Activated CD4-positive, alpha-beta T cell treated with anti-CD3 and anti-CD28 coated beads for 36 hours (primary cell): ENCODE measurements at places on chromosomes 5 and 9. TPM values are rescaled to one million over a fixed set of nuclear protein-coding genes. Genes with fewer than 3 reads are reported as not detected.

GRCh38 chr5:62653001-62653863 is 74.6 kb downstream of the LRRC70 start:
- no peaks in the 10 kb centered on the region for H3K36me3 ChIP-seq
- H3K27me3 ChIP-seq: no peaks in the 10 kb centered on the region
- no peak for DNase-seq
- no peak overlapping the region for H3K27ac ChIP-seq

GRCh38 chr9:104780796-104781395 is 17.0 kb downstream of the NIPSNAP3B start:
- no peak overlapping the region for H3K4me3 ChIP-seq
- H3K27ac ChIP-seq: no peak overlapping the region
- DNase-seq: no peak
- no peaks in the 10 kb centered on the region for H3K36me3 ChIP-seq

- DNase-seq: no peak
- H3K27me3 ChIP-seq: peaks cover 3% of the 10 kb centered on the region
- no peak overlapping the region for H3K27ac ChIP-seq
- H3K36me3 ChIP-seq: no peaks in the 10 kb centered on the region
- H3K4me1 ChIP-seq: peaks cover 4% of the 10 kb centered on the region
These were observed 31.3 kb upstream of the MATR3 start for GRCh38 chr5:139262059-139262741.

- H3K27ac ChIP-seq: no peak overlapping the region
- no peak overlapping the region for H3K4me3 ChIP-seq
- H3K27me3 ChIP-seq: peaks cover 14% of the 10 kb centered on the region
- no peak for DNase-seq
- H3K4me1 ChIP-seq: no peaks in the 10 kb centered on the region
- H3K36me3 ChIP-seq: no peaks in the 10 kb centered on the region
These were observed 19.0 kb downstream of the DAB2IP start for GRCh38 chr9:121670431-121670830.

- DNase-seq: no peak
- H3K4me1 ChIP-seq: no peaks in the 10 kb centered on the region
- H3K36me3 ChIP-seq: no peaks in the 10 kb centered on the region
These were observed 14.6 kb downstream of the FIBCD1 start for GRCh38 chr9:130924448-130924788.

Gene DOCK2
- 189 TPM for total RNA-seq

Gene ANKRD34B
- 0.07 TPM for total RNA-seq

Gene GFI1B
- 0.19 TPM for total RNA-seq

Gene ROPN1L
- total RNA-seq: 0.28 TPM

Gene ESM1
- not detected for total RNA-seq

Gene CSF1R
- total RNA-seq: 0.41 TPM
